ENCODE measurements at places on chromosomes 4 and X. TPM values are rescaled to one million over a fixed set of nuclear protein-coding genes. Genes with fewer than 3 reads are reported as not detected.

HSFX2 gene
- not detected for total RNA-seq

HS6ST2 gene
- 1.1 TPM for total RNA-seq

IQSEC2 gene
- 15.3 TPM for total RNA-seq

IL1RAPL1 gene
- 2.0 TPM for total RNA-seq

USP17L26 gene
- not detected for total RNA-seq

RBM47 gene
- total RNA-seq: 3.4 TPM

CACNA1F gene
- 0.78 TPM for total RNA-seq

HMX1 gene
- total RNA-seq: not detected

POF1B gene
- 32.2 TPM for total RNA-seq

TCEAL8 gene
- total RNA-seq: 57.1 TPM

UGT2B7 gene
- total RNA-seq: not detected

NOX1 gene
- total RNA-seq: not detected

RPS3A gene
- total RNA-seq: 1,323 TPM

SHROOM3 gene
- total RNA-seq: 10.9 TPM

COL4A5 gene
- total RNA-seq: 22.4 TPM

IDUA gene
- total RNA-seq: 17.0 TPM

GABRG1 gene
- total RNA-seq: not detected
